Activated CD4-positive, alpha-beta memory T cell treated with anti-CD3 and anti-CD28 coated beads, Interleukin-2, amount 10 ng/mL, durations not matched to agents 7 days and 5 days (primary cell): ENCODE measurements at places on chromosomes 1 and 21.

- DNase-seq, result peak; percentile 28
Observed at GRCh38 chr1:100277866-100278265, 11.8 kb downstream of the RTCA start.

- no peak for DNase-seq
Observed at GRCh38 chr1:84078108-84078841, 65.8 kb upstream of the PRKACB start.

- DNase-seq, result peak; percentile 67
Observed at GRCh38 chr1:53327182-53327913, 522 bp downstream of the LRP8 start.

DNA sequence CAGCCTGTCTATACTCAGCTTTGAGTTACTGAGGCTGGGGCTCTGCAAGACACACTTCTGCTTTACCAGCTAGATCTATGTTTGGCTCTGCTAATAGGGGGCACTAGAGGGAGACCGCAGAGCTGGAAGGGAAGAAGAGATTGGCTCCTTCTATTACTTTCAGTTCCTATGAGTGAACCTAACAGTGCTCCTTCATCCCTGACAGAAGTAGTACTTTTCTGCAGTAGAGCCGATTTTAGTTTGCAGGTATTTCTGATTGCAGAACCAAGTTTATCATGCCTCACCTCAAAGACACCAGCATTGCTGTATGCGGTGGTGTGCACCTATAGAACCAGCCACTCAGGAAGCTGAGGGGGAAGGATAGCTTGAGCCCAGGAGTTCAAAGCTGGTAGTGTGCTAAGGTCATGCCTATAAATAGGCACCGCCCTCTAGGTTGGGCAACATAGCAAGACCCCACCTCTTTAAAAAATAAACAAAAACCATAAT is 5.7 kb upstream of the ZDHHC18 start:
- peak; percentile 31 for DNase-seq

DNA sequence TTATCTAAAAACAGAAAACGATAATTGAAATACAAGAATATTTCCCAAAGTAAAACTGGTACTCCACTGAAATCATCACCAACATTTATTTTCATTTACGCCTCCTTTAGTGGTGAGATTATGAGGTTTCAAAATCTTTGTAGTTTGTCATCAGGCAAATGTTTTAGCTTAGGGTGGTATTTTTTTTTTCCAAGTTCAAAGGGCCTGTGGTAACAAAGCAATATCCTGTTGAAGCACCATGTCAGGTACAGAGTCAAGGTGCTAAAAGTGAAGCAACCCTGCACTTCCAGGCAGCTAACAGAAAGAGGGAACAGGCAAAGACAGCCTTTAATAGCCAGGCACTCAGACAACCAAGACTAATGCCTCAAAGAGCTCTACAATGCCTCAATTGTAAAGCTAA is 89.2 kb downstream of the JAK1 start:
- no peak for DNase-seq

DNA sequence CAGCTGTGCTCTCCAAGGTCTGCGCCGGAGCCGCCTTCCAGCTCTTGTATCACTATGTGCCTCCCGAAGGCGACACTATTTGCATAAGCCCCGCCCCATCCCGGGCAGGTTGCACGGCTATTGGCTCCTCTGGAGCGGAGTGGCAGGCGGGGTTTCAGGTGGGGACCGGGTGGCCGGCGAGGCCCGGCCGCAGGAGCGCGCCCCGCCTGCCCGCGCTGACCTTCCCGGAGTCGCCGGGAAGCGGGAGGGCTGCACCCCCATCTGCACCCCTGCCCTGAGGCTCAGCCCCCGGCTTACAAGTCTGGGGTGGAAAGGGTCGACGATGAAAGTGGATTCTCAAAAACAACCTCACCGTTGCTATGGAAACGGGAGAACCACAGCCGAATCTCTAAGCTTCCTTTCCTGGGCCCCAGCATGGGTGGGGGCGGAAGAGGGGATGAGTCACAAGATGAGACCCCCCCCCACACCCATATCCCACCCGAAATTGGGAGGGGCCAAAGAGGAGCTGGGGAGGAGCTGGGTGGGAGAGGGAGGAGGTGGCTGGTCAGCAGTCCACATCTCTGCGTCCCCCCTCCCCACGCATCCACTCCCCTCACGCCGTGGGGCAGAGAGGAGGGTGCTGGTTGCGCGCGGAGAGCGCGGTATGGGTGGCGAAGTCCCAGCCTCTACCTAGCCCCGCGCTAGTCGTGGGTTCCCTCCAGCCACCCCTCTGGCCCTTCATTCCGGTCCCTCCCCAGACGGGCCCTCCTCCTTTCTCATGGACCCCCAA is at the start of gene HPCAL4:
Gene HPCAL4, minus strand, starts transcription at position 51 of the 769 bp plus-strand sequence. CDS start 6,830 bp downstream, outside the sequence.
- peak; percentile 91 for DNase-seq

GRCh38 chr1:206012086-206012859 is 9.1 kb upstream of the RAB7B start:
- DNase-seq, result peak; percentile 33

GRCh38 chr1:1768249-1768992 is 9.8 kb downstream of the NADK start:
- no peak for DNase-seq

- no peak for DNase-seq
Observed at GRCh38 chr1:79375352-79375751, 368.8 kb upstream of the ADGRL4 start.

- no peak for DNase-seq
Observed at GRCh38 chr1:225772848-225773247, 4.8 kb upstream of the SRP9 start.

DNA sequence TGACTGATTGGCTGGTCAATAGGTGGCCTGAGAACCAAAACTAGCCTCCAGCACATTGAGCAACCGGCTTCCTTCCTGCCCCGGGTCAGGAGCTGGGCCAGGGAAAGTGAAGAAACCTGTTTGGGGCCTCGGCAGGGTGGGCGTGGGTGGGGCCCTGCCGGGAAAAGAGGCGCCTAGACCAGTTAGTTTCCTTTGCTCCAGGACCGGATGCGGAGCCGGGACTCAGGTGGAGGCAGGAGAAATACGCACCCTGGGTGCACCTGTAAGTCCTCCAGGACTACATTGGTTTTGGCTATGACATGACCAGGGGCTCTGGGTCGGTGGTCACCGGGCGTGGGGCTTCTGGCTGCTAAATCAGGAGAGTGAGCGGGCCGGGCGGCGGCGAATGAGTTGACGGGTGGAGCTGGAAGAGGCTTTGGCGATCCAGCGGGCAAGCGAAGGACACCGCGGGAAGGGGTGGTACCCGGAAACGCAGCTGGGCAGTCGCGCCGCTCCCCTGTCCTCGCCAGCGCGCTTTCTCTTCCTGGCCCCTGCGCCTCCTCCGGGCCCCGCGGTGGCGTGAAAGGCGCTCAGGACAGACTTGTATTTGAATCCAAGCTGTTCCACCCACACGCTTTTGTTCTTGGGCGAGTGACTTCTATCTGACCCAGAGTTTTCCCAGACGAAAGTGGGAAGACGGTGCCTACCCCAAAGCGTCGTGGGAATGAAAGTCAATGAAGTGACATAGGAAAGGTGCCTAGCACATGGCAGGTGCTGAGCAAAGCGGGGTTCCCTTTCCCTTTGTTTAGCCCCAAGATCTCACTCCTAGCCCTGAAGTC is 30.6 kb upstream of the JUN start:
- DNase-seq, result no peak

DNA sequence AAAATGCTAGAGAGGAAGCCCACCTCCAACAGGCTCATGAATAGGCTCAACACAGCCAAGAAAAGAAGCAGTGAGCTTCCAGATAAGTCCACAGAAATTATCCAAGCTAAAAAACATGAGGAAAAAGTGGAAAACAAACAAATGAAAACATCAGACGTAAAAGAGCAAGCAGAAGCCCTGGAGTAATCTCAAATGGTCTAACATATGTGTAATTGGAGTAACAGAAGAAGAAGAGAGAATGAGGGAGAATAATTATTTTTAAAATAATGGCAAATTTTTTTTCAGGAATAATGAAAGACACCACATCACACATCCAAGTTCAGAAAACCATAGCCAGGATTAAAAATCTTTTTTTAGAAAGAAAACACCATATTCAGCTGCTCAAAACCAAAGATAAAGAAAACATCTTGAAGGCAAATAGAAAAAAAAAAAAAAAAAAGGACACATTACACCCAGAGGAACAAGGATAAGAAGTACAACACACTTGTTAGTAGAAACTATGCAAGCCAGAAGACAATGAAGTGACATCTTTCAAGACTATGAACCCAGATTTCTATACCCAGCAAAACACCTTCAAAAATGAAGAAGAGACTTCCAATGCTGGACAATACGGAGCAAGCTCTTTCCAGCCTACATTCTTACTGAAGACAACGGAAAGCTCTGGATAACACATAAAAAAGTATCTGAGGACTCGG is 10.6 kb upstream of the SUMO3 start:
- no peak for DNase-seq

- DNase-seq, result no peak
Observed at GRCh38 chr1:37722181-37723071, 30.1 kb downstream of the CDCA8 start.

GRCh38 chr1:169048043-169048442 is 58.4 kb upstream of the ATP1B1 start:
- no peak for DNase-seq

DNA sequence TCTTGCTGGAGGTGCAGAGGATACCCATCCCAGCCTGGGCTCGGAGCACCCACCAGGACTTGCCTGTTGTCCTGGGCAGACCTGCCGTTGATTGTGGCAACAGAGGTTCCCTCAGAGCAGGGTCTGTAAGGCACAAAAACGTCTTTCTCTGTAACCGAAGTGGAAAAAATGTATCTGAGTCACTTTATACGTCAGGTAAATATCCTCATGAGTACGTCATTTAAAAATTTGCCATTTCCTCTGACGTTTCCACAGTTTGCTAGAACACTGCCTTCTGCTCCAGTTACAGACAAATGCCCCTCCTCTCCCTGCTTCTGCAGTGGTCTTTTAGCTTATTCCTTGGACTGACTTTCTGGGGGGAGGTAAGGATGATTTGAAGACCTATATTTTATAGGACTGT is 326.8 kb downstream of the HHAT start:
- DNase-seq, result no peak

DNA sequence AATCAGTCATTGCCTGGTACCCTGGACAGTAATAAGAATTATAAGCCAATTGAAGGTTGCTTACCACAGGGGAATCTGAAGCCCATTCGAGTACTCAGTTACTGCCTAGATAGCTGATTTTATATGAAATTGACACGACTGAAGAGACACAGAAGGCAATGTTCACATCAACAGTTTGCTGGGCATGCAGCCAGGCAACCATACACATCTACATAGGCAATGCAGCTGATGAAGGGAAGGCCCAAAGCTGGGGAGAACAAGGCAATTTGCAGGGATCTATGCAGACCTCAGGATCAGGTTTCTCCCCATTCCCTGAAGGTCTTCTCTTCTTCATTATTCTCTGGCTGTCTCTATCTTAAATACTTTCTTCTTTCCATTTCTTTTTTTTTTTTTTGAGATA is 448.7 kb downstream of the PTBP2 start:
- no peak for DNase-seq

GRCh38 chr1:113215015-113215414 is 142.0 kb downstream of the LRIG2 start:
- no peak for DNase-seq

DNA sequence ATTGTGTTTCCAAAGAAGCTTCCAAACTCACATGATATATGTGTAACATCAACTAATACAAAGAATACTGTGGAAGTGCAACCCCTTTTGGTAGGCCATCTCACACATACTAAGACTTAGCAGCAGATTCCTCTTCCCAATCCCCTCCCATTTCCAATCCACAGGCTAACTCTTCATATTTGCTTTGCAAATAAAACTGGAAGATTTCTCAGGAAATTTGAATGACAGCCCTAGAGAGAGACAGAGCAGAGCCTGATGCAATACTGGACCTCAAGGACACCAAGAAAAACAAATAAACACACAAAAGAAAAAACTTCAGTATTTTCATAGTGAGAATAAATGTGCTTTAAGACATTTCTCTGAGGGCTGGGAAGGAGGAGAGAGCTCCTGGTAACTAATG is 190.2 kb upstream of the BRINP3 start:
- DNase-seq, result no peak

DNA sequence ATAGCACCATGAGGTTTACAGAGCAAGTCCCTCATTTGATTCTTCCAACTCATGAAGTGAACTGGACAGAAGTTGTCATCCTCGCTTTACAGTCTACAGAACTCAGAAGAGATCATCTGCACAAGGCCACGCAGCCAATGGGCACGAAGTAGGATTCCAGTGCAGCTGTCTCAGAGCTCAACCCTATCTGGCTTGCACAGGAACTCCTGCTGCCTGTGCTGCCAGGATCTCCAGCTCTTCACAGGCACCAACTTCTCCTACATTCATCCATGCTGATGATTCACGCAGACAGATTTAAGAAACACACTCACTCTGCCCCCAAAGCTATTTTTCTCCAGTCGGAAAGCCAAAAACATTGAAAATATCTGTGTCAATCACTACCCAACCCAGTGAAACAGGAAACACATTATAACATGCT is 157.0 kb downstream of the RERE start:
- DNase-seq, result no peak

DNA sequence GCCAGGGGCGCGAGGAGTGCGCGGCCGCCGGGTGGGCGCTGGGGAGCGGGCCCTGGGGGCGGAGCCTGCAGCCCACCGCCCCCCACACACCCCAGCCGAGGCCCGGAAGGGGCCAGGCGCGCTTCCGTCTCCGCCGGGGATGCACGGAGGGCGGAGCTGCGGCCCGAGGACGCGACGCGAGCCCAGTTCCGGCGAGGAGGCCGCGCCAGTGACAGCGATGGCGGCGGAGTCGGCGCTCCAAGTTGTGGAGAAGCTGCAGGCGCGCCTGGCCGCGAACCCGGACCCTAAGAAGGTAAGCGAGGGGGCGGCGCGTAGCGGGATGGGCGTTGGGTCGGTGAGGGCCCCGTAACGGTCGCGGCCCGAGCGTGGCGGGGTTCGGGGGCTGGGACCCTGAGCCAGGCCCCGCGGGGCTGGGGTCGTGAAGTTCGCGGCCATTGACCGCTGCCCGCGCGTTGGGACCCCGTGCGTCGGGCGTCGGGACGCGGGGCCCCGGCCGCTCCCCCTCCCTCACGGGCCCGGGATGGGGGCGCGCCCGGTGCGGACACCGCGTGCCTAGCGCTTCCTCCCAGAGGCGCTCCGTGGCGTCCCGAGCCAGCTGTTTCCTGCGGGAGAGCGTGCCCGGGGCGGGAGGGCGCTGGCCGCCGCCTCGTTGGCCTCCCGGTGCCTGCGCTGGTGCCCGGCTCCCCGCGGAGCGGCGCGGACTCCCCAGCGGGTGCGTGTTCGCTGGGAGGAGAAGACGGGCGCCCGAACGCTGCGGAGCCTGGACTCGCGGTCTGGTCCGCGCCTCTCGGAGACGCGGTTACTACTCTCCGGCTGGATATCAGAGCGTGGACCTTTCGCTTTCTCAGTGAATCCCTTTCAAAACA is at the start of gene ELOA:
Gene ELOA, plus strand, starts transcription at position 185 of the 866 bp plus-strand sequence. Its CDS starts 33 bp downstream, at position 218.
- peak; percentile 84 for DNase-seq

- no peak for DNase-seq
Observed at GRCh38 chr21:44896561-44897286, 23.2 kb upstream of the PTTG1IP start.

GRCh38 chr1:17768651-17769241 is 13.6 kb downstream of the ACTL8 start:
- no peak for DNase-seq

GRCh38 chr1:12654004-12654567 is 10.2 kb downstream of the AADACL4 start:
- no peak for DNase-seq
